ENCODE measurements at places on chromosomes 12 and 14. TPM values are rescaled to one million over a fixed set of nuclear protein-coding genes. Genes with fewer than 3 reads are reported as not detected.

DNA sequence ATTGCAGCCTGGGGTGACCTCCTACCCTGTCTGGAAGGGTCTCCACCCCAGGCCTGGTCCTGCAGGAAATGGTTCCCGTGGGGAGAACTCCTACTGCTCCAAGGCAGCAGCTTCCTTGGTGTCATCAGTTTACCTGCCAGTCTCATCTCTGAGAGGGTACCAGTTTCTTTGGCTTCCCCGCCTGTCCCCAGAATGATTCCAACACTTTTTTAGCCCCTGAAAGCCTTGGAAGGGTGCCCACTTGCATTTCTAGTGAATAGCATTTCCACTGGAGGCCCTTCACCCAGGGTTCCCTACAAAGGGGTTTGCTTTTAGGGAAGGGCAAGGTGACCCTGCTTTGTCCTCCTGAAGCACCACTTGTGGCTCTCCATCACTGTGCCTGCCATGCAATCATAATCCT, 284.3 kb downstream of the ZFP36L1 start:
- DNase-seq, result no peak

DNA sequence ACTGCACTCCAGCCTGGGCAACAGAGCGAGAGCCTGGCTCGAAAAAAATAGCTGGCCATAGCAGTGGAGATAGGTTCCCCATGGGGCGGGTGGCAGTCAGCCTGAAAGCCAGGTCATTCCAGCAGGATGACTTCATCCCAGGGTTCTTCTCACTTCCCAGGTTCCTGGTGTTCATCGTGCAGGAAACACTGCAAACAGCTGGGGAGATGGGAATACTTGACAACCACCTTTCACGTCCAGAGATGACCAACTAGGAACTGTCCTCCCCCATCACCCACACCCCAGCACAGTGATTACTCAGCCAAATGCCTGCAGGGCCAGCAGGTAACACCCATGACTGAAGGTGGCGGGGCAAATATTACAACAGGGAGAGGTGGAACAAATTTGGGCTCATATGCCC, 1.7 kb downstream of the VSIG10 start:
- DNase-seq, result no peak

GRCh38 chr14:96345669-96346068, 17.5 kb downstream of the ATG2B start:
- DNase-seq, result no peak

DNA sequence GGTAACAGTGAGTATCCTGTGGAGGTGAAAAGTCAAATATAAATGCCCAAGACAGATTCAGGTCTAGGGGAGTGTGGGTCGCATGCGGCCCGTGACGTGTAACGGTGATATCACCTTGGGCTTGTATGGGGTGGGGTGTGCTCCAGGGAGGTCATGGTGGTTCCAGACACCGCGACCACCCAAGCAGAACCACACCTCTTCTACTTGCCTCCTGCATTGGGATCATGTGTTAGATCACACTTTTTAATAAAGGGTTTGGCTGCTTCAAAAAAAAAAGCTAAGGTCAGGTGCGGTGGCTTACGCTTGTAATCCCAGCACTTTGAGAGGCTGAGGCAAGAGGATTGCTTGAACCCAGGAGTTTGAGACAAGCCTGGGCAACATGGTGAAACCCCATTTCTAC, 4.5 kb downstream of the FBLN5 start:
- DNase-seq, result no peak

DNA sequence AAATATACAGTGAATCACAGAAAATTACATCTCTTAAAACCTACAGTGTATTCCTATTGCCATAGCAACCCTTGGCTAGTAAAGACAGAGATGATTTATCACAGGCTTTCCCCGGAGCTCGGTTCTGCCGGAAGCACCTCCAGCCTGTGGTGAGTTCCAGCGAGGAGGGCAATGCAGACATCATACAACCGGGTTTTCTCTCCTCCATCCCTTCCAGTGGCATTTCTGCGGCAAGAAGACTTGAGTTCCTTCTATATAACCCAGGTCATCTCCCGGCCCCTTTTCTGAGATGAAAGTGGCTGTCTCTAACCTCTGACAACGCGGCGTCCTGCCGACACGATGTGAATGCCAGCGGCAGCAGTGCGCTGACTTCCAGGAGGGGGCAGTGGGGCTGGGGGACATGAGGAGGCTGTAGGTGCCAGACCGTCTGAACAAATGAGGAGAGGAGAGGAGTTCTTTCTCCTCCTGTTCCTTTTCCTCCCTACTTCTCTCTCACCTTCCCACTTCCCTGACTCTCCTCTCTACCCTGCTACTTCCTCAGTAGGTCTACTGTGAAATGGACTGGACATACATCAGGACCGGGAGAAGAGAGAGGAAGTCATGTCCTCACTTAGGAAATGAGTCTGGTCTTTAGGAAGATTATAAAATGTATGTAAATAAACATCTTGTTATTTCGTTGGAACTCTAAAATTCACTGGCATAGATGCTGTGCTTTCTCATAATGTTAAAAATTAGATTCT, 68.6 kb upstream of the MAX start:
- DNase-seq, result peak; percentile 32

RNASE13 gene
- not detected for total RNA-seq

KRT6C gene
- total RNA-seq, result not detected

ACSM4 gene
- not detected for total RNA-seq

TCL1A gene
- total RNA-seq, result not detected

Measured in left ventricle myocardium superior (tissue), 1 donor.